ENCODE measurements at places on chromosomes 11 and 22.
A peak's percentile ranks its signal among the peaks of the same experiment; 100 is the strongest.

DNA sequence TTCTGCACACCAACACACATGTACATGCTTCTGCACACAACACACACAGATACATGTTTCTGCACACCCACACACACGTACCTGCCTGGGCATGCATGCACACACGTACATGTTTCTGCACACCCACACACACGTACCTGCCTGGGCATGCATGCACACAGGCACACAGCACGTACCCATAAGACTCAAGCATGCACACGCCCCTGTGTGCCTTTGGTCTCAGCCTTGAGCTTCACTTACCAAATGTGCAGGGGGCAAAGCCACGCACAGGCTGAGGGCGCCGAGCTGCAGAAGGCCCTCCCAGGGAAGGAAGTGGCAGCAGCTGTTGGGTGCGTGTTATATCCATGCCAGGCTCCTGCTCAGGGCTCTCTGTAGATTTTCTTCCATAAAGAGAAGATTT, 34.7 kb upstream of the SMIM38 start:
- H3K27ac ChIP-seq: peak overlapping the region; percentile 80
- H3K36me3 ChIP-seq: no peaks in the 10 kb centered on the region
- peak overlapping the region; percentile 54 for H3K4me3 ChIP-seq
- H3K27me3 ChIP-seq: no peaks in the 10 kb centered on the region
- peaks cover 49% of the 10 kb centered on the region for H3K4me1 ChIP-seq
- no peak for DNase-seq

GRCh38 chr22:17910561-17911311, 113.6 kb downstream of the MICAL3 start:
- no peak for DNase-seq
- no peak overlapping the region for H3K4me3 ChIP-seq
- H3K27ac ChIP-seq: no peak overlapping the region
- no peaks in the 10 kb centered on the region for H3K27me3 ChIP-seq

DNA sequence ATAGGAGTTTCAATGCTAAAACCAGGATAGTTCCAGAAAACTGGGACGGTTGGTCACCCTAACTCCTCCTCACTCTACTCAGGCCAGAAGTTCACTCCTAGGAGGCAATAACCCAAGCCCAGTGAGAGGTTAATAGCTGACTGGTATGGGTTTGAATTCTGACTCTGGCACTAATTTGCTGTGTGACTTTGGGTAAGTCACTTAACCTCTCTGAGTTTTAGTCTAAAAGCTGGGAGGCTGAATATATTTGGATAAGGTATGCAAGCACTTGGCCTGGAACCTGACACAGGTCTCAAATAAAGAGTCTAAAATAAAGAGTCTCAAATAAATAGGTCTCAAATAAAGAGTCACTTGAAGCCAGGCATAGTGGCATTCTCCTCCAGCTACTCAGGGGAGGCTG, 6.2 kb upstream of the SEC14L6 start:
- H3K27ac ChIP-seq: no peak overlapping the region
- no peak overlapping the region for H3K4me3 ChIP-seq
- no peaks in the 10 kb centered on the region for H3K36me3 ChIP-seq
- DNase-seq: no peak
- peaks cover 11% of the 10 kb centered on the region for H3K27me3 ChIP-seq
- H3K4me1 ChIP-seq: no peaks in the 10 kb centered on the region

GRCh38 chr22:16970446-16970845, 37.6 kb downstream of the GAB4 start:
- H3K27ac ChIP-seq: peak overlapping the region; percentile 52
- H3K4me3 ChIP-seq: no peak overlapping the region
- peaks cover 2% of the 10 kb centered on the region for H3K36me3 ChIP-seq
- H3K27me3 ChIP-seq: peaks cover 8% of the 10 kb centered on the region
- H3K4me1 ChIP-seq: peaks cover 19% of the 10 kb centered on the region

DNA sequence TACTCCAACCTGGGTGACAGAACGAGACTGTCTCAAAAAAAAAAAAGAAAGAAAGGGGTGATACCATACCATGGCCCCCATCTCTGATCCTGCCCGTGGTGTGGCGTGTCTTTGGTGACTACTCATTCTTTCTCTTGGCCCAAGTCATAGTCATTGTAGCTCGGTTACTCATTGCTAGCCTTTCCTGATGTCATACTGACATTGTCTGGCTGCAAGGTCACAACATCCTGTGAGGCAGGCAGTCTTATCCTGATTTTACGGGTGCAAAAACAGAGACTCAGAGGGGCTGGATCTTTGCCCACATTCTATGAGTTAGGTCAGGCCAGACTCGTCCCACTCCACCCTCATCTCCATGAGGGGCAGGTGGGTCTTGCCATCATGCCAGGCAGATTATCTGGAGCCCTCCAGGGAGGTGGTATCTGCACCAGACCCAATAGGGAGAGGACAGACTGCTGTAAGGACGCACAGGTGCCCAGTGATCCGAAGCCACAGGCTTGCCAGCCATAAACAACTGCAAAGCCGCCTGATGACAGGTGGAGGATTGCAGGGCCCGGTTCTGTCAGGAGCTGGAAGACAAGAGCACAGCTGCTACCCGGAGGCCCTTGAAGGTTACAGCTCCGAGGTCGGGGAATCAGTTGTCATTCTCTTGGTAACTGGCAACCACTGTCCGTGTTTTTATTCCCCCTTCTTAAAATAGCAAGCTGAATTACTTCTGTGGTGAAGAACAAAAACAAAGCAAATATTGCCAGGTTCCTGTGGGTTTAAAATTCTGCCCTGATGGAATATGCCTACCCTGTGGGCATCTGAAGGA, 13.8 kb downstream of the TOM1 start:
- peaks cover 1% of the 10 kb centered on the region for H3K36me3 ChIP-seq
- DNase-seq: no peak
- H3K27ac ChIP-seq: no peak overlapping the region
- H3K27me3 ChIP-seq: no peaks in the 10 kb centered on the region

DNA sequence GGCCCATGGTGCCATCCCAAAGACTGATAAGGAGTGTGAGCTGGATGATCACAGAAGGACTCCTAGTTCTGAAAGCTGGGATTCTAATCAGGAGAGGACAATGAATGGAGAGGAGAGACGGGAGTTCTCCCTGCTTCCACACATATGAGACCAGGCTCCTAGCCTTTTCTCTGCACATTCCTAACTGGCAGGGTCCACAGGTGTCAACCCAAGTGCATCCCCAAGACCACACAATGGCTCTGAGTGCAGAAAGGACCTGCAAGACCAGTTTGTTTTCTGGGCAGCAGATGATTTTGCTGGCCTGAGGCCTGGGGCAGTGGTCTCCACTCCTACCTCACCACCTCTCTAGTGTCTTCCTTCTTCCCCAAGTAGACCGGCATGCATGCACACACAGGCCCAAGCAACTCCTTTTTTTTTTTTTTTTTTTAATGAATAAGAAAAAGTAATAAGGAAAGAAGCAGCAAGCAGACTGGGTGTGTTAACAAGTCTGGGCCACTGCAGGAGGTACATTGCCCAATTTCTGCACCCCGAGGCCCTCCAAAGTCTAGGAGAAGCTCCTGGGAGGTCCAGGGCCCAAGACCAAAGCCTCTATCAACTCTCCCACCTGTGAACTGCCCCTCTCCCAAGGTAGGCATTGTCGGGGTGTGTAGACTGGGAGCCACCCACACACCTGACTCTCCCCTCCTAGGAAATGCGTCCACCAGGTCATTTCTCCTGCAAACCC, 1.2 kb upstream of the TSKU start:
- peaks cover 9% of the 10 kb centered on the region for H3K4me1 ChIP-seq
- peak overlapping the region; percentile 28 for H3K4me3 ChIP-seq
- H3K27me3 ChIP-seq: peaks cover 53% of the 10 kb centered on the region

DNA sequence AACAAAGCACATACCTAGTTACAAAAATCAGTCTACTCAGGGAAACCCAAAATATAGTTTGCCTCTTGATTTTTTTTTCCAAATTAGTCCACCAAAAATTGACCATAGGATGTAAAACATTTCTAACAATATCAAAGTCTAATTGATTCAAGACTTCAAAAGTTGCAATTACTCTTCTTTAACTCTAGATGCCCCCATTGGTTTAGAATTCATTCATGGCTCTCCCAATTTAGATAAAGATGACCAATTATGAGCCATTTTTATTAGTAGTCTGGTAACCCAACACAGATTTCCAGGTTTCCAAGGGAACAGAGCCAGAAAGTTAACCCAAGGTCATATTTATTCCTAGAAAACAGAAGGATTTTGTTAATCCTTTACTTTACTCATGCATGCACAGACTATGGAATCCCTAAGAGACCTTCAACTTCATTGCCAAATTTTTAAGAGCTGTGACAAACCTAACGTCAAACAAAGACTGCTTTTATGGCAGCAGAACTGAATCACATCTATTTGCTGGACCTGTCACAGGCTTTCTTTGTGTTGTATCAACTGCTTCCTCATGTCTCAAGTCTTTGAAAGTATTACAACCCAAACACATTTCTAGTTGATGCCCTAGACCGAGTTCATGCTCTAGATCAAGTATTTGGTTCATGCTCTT, 55.3 kb downstream of the C22orf42 start:
- DNase-seq: no peak
- H3K4me3 ChIP-seq: no peak overlapping the region
- no peaks in the 10 kb centered on the region for H3K4me1 ChIP-seq
- no peak overlapping the region for H3K27ac ChIP-seq
